ENCODE measurements at places on chromosomes 5 and 9. TPM values are rescaled to one million over a fixed set of nuclear protein-coding genes. Genes with fewer than 3 reads are reported as not detected.

The CDX1 gene
- total RNA-seq, result not detected

The ELOVL7 gene
- total RNA-seq, result 11.6 TPM

The PLPP1 gene
- total RNA-seq, result 0.18 TPM

The FRMPD1 gene
- not detected for total RNA-seq

The HABP4 gene
- total RNA-seq, result 1.9 TPM

The MAMDC4 gene
- 11.0 TPM for total RNA-seq

The CDC37L1 gene
- total RNA-seq, result 7.9 TPM

The BTNL9 gene
- 50.7 TPM for total RNA-seq

The INSL6 gene
- total RNA-seq, result not detected
